Gastrocnemius medialis (tissue), 4 donors: ENCODE measurements at places on chromosomes 16 and 17.

GRCh38 chr17:79064026-79064425 lies 10.6 kb upstream of the ENGASE start:
- DNase-seq = no peak

DNA sequence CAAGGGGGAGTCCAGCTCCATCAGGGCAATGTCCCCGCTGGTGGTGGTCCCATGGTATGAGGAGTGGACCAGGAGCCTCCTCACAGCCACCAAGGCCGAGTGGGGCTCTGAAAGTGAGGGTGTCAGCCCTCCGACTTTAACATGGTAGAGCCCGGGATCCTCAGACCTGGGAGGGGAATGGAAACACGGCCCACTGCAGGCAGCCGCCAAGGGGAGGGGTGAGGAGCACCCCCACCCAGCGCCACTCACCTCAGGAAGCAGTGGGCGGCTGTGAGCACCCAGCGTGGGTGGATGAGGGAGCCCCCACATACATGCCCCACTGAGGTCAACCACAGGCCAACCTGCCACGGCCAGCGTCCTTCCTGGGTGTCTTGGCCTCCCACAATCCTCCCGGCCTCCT lies 10.8 kb downstream of the ZG16B start:
- DNase-seq = no peak

GRCh38 chr17:82298538-82299421 lies 18.6 kb downstream of the CD7 start:
- no peak for DNase-seq

GRCh38 chr16:73433731-73434307 lies 385.9 kb upstream of the ZFHX3 start:
- DNase-seq = no peak

- peak; percentile 85 for DNase-seq
These were observed 49.2 kb upstream of the ITGA2B start for GRCh38 chr17:44438636-44439035.

DNA sequence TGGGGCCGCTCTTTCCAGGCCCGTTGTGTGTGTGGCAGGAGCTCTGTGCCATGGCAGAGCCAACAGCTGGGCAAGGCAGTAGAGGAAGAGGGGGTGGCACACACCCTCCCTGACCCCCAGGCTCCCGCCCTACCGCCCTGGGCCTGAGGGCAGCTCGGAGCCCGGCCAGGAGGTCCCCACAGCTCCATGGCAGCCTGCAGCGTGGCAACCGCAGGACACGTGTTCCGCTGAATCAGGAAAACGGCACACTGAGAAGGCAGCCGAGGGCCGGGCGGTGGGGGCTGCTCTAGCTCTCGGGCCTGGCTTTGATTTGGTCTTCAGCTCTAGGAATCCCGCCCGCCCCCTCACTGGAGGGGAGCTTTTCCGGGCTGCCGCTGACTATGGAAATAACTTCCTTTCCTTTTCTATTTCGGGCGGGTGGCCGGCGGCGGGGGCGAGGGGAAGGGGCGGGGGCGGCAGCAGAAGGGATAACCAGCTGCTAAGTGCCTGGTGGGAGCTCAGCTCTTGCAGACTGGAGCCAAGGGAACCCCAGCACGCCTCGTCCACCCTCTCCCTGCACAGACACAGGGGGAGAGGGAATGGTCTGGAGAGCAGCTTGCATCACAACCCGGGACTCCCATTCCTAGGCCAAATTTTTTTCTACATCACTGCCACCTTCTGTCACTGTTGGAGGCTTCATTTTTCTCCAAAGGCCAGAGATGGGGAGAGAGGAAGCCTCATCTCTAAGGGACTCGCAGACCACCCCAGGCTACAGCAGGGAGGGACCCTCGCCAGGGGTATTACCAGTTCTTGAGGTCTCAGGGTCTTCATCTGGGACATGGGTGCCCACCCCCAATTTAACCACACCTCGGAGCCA lies 24.8 kb upstream of the MRPS23 start:
- peak; percentile 58 for DNase-seq

- no peak for DNase-seq
These were observed 1.1 kb downstream of the RAI1 start for GRCh38 chr17:17682293-17682736.

DNA sequence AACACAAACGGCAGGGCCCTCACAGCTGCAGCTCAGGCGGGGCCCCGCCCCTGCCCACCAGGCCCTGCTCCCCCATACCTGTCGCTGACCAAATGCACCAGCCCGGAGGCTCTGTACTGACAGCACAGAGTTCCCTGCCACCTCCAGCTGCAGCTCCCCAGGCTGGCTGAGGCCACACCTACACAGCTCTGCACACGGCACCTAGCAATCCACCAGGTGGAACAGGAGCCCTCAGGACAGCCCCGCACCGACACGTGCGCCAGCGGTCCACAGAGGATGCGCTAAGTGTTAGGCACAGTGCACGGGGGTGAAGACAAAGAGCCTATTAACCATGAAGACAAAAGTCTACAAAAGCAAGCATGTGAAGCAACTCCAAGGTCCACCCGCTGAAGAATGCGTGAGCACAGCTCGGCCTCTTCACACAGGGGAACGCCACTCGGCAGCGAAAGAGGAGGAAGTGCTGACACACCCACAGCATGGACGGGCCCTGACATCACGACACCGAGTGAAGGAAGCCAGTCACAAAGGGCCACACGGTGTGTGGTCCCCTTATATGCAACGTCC lies 5.4 kb downstream of the ZCCHC14 start:
- DNase-seq = no peak

GRCh38 chr17:2170023-2170422 lies 115.1 kb downstream of the HIC1 start:
- DNase-seq = no peak

GRCh38 chr16:59864981-59865666 lies 1131.0 kb upstream of the GOT2 start:
- no peak for DNase-seq

DNA sequence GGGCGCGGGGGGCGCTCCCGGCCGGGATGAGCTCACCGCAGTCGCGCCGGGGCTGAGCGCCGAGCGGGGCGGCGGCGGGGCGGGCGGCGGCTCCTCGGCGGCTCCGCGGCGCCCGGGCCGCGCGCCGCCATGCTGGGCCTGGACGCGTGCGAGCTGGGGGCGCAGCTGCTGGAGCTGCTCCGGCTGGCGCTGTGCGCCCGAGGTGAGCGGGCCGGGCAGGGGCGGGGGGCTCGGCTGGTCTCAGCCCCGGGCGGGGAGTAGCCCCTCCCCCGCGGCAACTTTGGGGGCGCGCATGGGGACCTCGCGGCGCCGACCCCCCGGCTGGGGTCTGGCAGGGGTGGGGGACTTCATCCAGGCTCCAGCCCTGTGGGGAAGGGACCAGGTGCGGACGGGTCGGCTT lies at the start of gene ARHGDIG:
Gene ARHGDIG (plus strand): TSS at position 40 of the 400 bp plus-strand sequence. CDS start 90 bp downstream, at position 130.
- DNase-seq = no peak

DNA sequence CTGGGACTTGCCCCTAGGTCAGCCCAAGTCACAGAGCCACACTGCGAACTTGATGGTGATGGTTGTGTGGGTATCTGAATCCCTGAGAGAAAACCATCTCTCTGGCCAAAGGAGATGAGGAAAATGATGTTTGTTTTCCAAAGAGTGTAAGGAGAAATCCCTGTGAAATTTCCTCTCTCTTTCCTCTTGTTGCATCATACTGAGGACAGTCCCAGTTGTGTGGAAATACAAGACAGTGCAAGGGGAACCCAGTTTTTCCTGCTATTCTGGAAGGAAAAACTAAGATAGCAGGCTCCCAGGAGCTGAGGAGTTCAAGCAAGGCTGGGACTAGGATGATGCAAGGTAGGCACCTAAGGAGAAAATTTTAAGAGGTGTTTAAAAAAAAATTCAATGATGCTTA lies 86.8 kb upstream of the TOM1L1 start:
- no peak for DNase-seq

DNA sequence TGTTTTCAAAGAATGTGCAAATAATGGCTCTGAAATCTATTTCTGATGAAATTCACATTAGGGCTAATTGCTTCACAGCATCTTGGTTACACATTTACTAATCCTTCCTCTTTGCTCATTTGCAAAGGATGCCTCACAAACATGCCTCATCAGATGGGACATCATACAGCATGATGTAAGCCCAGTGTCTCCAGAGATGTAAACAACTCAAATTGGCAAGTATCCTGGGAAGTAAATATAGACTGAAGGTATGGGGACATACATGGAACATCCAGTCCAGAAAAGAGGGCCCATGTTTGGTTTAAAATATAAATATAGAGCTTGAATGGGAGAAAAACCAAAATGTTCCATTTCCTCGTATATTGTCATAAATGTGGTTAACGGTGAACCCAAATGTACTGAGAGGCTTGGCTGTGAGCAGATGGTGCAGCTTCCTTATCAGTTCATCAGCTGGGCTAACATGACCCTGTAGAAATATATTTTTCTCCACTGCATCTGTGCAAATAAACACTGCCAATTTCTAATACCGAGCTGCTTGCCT lies 142.9 kb upstream of the NUDT7 start:
- no peak for DNase-seq

DNA sequence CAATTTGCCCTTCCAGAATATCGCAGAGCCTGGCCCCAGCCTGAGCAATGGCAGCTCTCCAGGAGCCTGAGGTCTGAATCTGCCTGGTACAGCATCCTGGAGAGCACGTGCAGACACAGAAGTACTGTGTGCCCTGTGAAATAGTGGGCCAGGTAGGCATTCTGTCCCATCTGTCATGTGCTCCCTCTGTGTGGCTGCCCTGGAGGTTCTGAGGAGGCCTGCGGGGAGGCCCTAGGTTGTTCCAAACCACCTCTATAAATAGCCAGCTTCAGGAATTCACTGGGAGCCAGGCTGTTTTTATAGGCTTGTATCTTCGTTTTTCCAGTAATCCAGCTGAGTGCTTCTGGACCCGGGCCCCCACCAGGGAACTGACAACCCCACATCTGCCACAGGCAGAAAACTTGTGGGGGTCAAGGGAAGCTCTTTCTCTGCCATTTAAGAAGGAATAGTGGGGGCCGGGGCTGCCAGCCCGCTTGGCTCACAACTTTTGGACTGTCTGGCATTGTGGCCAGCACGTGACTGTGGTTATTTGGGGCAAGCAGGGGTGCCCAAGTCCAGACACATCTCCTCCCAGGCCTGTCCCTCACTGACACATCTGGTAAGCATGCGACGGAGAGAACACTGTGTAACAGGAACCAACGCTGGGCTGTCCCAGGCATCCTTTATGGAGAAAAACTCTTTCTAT lies 356.3 kb upstream of the TNRC6C start:
- peak; percentile 92 for DNase-seq

- no peak for DNase-seq
These were observed 78.7 kb downstream of the LITAF start for GRCh38 chr16:11507991-11508390.

DNA sequence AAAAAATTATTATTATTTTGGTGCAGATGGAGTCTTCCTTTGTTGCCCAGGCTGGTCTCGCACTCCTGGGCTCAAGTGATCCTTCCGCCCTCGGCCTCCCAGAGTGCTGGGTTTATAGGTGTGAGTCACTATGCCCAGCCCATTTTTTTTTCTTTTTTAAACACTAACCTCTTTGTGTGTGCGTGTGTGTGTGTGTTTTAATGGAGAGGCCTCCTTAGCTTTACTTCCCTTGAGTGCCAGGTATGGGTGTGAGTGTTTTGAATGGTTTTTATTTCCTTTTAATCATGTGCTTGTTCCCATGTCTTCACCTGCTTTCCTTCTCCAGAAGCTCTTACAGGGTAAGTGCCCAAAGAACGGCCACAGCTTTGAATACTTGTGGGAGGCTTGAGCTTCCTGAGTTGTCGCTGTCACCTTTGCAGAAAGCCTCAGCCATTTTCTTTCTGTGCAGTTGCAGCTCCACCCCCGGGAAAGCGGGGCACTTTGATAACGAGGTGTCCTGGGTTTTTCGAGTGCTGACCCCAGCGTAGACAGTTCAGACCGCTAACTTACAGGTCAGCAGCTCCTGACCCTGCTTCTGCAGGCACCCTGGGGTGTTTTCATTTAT lies 22.6 kb downstream of the AKAP1 start:
- DNase-seq = no peak

DNA sequence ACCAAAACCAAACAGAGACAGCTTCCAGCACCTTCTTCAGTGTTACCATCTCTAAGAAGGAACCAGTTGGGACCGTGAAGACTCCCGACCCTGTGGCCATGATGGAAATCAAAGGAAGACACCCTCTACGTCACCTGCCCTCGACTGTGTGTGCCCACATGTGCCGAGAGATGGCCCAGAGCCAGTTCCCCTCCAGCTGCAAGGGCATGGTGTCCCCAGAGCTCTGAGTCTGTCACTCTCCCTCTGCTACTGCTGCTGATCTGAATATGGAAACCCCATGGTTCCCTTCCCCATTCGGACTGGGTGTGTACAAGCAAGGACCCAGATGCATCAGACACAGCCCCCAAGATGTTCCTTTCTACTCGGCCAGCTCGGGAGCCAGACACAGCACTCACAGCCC lies 76.4 kb downstream of the SOCS1 start:
- no peak for DNase-seq

DNA sequence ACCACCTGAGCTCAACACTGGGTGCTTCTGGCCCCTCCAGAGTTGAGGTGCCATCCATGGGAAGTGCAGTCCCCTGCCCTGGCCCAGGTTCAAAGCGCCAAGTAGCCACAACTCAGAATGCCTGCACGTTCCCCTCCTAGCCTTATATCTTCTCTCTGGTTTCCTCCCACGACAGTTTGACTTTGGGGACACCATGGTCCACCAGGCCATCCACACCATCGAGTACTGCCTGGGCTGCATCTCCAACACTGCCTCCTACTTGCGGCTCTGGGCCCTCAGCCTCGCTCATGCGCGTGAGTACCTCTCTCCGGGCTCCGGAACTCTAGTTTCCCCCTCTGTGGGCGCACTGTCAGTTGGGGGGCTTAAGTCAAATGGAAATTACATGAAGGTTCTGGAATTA lies 22.4 kb upstream of the NAGLU start:
- DNase-seq = no peak

GRCh38 chr17:17372856-17373520 lies 69.8 kb downstream of the NT5M start:
- DNase-seq = no peak

DNA sequence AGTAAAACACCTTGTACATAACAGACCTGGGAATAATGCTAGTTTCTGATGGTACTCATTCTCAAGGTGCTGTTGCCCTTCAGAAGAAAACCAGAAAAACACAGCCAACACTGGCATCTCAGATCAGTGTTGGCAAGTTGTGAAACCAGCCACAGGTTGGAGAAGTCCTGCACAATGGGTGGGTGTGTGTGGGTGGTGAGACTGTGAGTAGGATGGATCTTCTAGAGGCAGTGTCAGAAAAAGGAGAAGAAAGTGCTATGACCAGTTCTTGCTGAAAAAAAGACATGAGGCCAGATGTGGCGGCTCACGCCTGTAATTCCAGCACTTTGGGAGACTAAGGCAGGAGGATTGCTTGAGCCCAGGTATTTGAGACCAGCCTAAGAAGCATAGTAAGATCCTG lies 35.2 kb upstream of the SMIM36 start:
- no peak for DNase-seq

DNA sequence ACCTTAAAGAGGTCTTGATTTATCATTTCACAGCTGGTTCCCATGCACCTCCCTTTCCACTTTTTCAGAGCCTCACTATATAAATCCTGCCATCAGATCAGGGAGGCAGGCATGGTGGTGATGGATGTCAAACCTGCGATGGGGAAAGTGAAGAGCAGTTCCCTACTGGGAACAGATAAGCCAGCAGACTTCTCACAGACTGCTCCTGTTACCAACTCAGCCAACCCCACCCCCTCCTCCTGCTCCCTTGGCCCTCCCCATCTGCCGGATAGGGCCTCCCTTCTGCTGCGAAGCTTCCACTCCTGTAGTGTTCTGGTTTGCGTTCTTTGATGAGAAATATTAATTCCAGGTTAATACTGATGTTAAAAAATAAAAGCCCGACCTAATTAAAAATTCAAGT lies 232.1 kb downstream of the STX8 start:
- DNase-seq = no peak
